ENCODE measurements at places on chromosomes 16 and 17.

- no peak for DNase-seq
These were observed 111.6 kb downstream of the GRIN2A start for GRCh38 chr16:10070591-10070990.

DNA sequence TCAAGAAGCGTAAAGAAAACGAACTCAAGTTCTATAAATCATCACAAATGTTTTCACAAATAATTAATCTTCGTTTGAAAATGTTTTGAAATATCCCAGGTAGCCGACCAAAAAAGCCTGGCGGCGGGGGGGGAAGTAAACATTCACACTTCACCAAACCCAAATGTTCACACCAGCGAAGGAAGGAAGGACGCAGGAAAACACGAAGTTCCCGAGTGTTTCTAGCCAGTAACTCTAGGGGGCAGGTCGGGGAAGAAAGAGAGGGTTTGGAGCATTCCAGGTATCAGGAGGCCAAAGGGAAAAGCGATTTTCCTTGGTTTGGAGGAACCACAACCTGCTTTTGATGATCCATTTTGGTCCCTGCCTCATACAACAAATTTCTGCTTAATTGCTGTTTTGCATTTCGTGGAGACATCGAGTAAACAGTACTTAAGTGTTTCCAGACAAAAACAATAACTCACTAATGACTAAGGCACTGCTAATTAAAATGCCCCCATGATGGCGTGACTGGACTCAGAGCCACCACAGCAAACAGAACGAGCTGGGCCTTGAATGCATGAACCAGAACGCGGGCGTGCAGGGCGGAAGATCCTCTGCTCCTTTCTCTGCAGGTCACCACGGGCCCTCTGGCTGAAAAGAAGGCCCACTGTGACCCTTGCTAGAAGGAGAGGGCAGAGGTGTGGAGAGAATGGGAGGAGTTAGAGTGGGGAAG is 16.6 kb downstream of the ZFHX3 start:
- DNase-seq: no peak

DNA sequence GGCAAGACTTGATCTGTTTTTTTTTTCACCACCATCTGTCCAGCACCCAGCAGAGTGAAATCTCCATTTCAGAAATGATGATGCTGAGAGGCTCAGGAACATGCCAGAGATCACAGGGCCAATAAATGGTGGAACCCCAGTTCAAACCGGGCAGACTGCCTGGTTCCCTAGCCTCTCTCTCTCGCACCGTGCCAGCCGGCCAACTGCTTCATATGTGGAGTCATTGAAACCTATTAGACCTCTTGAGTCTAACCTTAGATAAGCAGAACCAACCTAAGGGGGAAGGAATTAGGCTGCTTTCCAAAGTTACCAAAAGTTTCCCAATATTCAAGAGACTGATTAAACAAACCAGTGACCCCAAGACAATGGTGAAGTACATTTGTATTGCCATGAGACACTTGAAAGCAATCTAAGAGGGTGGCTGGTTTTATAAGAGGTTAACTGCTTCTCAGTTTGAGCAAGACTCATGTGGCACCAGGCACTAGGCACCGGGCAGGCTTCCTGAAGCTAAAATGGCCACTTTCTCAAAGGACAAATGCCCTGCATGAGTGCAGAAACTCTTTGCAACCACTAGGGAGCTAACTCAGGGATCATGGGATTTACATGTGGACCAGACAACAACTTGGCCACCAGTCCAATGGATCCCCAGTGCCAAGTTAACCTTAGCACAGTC is 18.4 kb downstream of the TOX3 start:
- no peak for DNase-seq

GRCh38 chr16:88357317-88358022 is 25.3 kb upstream of the ZNF469 start:
- no peak for DNase-seq

DNA sequence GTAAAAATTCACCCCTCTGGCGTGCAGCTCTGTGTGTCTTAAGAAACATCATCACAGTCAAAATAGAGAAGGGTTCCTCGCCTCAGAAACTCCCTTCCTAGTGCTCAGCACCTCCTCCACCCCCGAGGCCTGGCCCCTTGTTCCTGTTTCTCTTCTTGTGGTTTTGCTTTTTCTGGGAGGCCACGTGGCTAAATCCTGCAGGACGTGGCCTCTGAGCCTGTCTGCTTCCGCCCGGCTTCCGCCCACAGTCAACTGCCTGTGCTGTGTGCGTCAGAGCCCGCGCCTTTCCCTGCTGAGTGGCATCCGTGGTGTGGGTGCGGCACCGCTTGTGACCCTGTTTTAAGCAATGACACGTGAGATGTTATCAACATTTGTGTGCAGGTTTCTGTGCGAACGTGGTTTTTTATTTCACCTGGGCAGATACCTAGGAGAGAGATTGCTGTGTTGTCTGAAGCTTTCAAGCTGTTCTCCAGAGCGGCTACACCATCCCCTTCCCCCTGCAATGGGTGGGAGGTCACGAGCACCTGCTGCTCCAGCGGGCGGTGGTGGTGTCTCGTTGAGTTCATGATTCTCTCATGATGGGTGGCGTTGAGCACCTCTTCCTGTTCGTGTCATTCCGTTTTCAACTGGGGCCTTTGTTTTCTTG is 21.7 kb downstream of the ACSF3 start:
- no peak for DNase-seq

GRCh38 chr17:47276868-47277267 is 23.2 kb downstream of the ITGB3 start:
- peak; percentile 70 for DNase-seq

DNA sequence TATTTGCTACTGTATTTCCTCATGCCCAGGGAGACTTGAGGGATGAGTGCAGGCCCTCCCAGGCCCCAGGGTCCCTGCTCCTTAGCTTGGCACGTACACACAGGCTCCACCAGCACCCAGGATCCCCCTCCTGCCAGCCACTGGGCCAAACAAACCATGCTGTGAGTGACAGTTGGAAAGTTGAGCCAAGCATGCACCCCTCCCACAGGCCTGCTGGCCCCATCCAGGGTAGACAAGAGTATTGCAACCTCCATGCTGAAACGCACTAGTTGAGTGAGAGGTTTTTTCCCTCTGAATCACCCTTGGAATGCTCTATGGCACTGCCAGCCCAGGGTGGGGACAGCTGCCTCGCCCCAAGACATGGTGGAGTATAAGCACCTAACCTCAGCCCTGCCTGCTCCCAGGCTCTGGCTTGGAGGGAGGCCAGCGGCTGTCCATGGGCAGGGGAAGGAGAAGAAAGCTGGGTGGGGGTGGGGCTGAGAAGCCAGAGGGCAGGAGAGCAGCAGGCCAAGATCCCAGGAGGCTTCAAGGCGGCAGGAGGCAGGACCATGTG is 49.6 kb downstream of the PITPNM3 start:
- no peak for DNase-seq

- no peak for DNase-seq
These were observed 38.9 kb downstream of the TMEM100 start for GRCh38 chr17:55683550-55684315.

GRCh38 chr17:43616852-43617251 is 44.9 kb downstream of the MEOX1 start:
- DNase-seq: no peak

- no peak for DNase-seq
These were observed 6.1 kb upstream of the DRC7 start for GRCh38 chr16:57688487-57688986.

DNA sequence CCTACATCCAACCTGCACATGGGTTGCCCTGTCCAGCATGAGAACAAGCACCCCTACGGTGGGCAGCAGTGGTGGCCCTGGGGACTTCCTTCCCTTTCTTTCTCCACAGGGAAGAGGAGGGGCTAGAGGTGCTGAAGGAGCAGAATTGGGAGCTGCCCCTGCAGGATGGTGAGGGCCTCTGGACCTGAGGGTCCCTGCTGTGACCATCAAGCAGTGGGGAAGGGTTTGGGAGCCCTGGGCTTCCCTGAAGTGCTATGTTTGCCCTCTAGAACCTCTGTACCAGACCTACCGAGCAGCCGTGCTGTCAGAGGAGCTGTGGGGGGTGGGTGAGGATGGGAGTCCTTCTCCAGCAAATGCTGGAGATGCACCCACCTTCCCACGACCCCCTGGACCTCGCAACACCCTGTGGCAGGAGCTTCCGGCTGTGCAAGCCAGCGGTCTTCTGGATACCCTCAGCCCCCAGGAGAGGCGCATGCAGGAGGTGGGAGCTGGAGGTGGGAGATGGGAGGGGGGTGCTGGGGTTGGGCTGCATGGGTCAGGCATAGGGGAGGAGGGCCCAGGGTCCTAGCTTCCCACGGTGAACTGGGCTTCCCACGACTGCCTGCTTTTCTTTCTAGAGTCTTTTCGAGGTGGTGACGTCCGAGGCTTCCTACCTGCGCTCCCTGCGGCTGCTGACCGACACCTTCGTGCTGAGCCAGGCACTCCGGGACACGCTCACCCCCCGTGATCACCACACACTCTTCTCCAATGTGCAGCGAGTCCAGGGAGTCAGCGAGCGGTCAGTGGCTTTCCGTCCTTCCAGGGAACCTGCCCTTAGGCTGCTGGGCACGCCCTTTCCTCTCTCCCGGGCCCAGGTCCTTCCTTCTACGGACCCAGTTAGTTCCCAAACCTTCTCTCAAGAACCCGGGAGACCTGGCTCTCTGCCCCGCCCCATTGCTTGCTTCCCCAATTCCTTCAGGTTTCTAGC is 5.0 kb downstream of the ARHGEF15 start:
- DNase-seq: peak; percentile 31

- peak; percentile 59 for DNase-seq
These were observed 20.9 kb downstream of the COIL start for GRCh38 chr17:56939869-56940484.

DNA sequence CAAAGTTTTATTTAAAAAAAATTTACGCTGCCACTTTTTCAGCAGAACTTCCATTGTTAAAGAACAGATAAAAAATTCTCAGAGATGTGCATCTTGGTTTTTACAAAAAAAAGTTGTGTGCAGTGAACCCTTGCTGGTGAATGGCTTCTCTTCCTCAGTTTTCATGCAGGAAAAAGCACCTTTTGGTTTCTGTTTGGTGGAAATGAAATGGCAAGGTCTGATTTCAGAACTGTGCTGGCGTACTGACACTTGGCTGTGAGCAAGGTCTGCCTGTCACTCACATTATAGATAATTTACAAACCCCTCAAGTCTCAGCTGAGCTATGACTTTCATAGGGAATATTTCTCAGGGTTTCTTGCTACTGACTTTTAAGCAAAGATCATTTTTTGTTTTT is 5.7 kb upstream of the SALL1 start:
- no peak for DNase-seq

DNA sequence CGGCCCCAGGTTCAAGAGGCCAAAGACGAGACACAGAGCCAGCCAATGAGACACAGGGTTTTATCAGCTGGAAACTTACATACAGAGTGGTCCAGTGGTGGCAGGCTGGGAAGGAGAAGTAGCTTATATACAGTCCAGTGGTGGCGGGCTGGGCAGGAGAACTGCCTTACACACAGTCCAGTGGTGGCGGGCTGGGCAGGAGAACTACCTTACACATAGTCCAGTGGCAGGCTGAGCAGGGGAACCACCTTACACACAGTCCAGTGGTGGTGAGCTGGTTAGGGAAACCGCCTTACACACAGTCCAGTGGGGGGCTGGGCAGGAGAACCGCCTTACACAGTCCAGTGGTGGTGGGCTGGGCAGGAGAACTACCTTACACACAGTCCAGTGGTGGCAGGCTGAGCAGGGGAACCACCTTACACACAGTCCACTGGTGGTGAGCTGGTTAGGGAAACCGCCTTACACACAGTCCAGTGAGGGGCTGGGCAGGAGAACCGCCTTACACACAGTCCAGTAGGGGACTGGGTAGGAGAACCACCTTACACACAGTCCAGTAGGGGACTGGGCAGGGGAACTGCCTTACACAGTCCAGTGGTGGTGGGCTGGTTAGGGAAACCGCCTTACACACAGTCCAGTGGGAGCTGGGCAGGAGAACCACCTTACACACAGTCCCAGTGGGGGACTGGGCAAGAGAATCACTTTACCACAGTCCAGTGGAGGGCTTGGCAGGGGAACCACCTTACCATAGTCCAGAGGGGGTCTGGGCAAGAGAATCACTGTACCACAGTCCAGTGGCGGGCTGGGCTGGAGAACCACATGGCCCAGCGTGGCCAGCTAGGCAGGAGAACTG is 90.9 kb downstream of the GAS7 start:
- DNase-seq: no peak

GRCh38 chr17:67784364-67785121 is 40.8 kb upstream of the BPTF start:
- DNase-seq: no peak

DNA sequence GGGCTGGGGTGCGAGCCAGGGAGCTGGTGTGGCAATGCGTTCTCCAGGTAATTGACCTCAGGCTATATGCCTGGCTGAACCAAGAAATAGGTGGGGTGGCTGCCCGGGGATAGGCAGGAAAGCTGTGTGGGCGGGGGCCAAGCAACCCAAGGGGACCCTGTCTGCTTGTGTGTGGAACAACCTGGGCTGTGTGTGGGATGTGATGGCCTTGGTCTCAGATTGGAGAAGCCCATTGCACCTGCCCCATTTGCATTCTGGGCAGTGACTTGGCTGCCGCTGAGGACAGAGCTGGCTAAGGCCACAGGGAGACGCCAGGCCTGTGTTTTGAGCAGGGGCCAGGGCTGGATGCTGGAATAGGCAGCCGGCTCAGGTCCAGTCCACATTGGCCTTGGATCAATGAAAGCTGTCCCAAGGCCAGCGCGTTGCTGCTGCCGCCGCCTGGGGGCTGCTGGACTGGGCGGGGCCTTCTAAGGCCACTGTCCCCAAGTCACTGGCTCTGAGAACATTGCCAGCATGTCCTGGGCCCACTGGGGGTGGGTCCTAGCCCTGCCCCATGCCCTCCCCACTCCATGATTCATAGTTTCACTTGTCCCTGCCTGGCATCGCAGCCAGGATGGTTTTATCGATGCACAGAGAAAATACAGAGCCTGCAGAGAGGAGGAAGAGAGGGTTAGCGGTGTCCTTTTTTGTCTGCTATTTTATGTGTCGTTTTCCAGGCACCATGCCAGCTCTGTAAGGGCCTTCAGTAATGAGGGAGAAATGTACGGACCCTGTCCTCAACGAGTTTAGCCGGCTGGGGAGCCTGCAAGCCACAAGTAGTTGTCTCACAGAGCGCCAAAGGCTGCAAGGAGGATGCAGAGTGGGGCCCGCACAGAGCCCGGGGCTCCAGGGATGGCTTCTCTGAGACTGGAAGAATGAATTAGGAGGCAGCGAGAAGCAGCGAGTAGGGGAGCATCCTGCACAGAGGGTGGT is 43.9 kb downstream of the NKD1 start:
- DNase-seq: no peak

DNA sequence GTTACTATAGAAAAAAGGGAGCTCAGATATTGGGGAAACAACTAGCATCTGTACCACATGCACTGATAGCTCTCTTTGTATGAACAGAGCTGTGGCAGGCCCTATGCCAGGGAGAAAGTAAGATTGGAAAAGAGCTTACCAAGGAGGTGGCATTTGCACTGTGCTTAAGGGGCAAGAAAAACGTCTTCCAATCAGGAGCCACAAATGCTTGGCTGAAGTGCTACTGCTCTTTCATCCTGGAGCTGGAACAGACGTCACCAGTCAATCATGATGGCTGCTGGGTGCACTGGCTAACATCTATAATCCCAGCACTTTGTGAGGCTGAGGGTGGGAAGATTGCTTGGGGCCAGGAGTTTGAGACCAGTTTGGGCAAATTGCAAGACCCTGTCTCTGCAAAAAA is 218.5 kb downstream of the SEC14L1 start:
- DNase-seq: no peak
